ENCODE measurements at places on chromosomes 13 and 19.

GRCh38 chr13:75369981-75370380 lies 112.0 kb downstream of the TBC1D4 start:
- no peak for DNase-seq

- DNase-seq, result no peak
Measured at GRCh38 chr13:99000137-99000536, 22.3 kb upstream of the DOCK9 start.

DNA sequence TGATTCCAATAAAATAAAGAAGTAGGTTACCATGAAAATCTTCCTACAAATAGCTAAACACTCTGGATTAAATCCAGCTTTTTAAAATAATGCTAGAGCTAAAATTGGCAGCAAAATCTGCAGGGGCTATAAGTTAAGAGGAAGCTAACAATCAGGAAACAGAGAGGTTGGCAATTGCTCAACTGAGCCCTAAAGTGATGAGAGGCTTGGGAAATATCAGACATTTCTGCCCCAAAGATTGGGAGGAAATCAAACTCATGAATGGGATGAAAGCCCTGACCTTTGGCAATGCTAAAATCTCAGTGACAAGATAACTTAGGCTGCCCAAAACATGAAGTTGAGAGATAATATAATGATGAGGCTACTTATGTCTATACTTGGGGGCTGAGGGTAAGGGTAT lies 1437.9 kb downstream of the EFNB2 start:
- DNase-seq, result no peak

GRCh38 chr13:46387064-46387851 lies at the start of gene RUBCNL:
Gene RUBCNL (minus strand): TSS chr13:46387252. CDS start chr13:46372475, 14,777 bp downstream.
- DNase-seq, result peak; percentile 54

DNA sequence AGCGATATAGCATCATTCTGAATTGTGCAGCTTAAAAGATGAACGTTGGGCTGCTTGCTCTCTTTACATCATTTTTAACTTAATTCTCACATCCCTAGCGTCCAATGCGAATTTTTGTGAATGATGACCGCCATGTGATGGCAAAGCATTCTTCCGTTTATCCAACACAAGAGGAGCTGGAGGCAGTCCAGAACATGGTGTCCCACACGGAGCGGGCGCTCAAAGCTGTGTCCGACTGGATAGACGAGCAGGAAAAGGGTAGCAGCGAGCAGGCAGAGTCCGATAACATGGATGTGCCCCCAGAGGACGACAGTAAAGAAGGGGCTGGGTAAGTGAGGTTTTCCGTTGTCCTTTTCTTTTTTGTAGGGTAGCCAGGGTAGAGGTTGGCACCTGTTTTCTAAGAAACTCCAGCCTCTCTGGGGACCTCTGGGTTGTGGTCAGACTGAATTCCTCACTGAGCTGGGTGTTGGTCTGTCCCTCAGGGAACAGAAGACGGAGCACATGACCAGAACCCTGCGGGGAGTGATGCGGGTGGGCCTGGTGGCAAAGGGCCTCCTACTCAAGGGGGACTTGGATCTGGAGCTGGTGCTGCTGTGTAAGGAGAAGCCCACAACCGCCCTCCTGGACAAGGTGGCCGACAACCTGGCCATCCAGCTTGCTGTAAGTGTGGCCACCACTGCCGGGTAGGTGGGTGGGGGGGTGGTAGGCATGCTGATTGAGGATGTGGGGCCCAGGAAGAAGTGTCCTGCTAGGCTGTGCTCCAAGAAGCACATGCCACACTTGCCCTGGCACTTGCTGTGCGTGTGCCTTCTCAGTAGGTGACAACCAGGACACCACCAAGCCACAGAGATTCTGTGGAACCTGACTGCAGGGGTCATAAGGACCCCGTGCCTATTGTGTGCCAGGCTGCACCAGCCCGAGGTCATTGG lies 17.0 kb downstream of the ILF3 start:
- DNase-seq, result no peak

DNA sequence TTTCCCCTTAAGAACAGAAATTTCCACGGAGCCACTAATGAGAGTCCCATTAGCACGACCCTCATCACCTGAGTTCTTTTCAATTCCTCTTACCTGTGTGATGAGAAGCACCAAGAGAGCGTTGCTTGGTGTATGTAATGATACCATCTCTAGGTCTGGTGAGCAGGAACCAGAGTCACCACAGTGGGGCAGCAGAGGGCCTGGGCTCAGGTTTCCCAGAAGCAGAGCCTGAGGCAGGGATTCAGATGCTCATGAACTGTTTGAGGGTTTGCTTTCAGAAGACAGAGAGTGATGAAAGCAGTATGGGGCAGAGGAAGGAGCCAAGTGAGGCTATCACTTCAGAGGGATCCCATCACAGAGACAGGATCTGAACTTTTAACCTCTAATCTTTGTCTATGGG lies 3.1 kb upstream of the PTPRH start:
- no peak for DNase-seq

GRCh38 chr13:113625965-113626721 lies 31.9 kb downstream of the ATP4B start:
- peak; percentile 62 for DNase-seq

DNA sequence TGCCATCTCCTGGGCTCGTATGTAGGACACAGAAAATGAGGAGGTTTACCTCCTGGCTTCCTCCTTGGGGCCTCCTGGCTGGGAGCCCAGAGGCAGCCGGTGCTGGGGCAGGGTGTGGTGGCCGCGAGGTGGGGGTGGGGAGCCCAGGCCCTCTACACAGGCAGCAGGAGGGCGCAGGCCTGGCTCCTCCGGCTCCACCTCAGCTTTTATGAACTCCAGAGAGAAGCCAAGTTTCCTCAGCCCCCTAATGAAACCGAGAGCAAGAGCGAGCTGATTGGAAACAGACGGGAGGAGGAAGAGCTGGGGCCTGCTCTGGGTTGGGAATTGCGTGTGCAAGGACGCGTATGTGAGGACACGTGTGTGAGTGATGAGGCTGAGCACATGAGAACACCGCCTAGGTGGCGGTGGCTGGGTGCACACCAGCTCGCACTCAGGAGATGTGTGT lies 23.1 kb downstream of the LYL1 start:
- peak; percentile 91 for DNase-seq

GRCh38 chr19:50358483-50359327 lies 6.7 kb downstream of the NAPSA start:
- DNase-seq, result peak; percentile 56

- DNase-seq, result no peak
Measured at GRCh38 chr19:15469513-15470297, 5.4 kb upstream of the RASAL3 start.

- DNase-seq, result no peak
Measured at GRCh38 chr19:50906217-50906616, 5.0 kb downstream of the KLK4 start.

GRCh38 chr13:39490136-39490535 lies 112.9 kb downstream of the LHFPL6 start:
- no peak for DNase-seq

- DNase-seq, result no peak
Measured at GRCh38 chr13:92512852-92513251, 713.8 kb upstream of the GPC6 start.

GRCh38 chr19:8608941-8609278 lies 1.6 kb downstream of the ADAMTS10 start:
- no peak for DNase-seq

DNA sequence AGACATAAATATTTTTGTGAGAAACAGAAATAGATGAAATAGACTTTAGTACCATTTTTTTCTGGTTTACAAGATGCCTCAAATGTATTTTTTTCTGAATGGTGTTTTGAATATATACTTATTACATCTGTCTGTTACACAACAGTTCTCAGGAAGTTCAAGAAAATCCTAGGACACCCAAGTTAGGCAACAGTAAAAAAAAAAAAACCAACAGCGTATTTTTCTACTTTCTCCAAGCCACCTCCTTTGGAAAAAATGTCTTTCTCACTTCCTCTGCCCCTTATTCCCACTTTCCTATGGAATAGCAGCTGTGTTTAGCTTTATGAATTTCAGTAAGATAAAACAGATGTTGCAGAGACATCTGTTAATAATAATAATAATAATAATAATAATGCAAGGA lies 489.6 kb upstream of the KLF12 start:
- peak; percentile 3 for DNase-seq

DNA sequence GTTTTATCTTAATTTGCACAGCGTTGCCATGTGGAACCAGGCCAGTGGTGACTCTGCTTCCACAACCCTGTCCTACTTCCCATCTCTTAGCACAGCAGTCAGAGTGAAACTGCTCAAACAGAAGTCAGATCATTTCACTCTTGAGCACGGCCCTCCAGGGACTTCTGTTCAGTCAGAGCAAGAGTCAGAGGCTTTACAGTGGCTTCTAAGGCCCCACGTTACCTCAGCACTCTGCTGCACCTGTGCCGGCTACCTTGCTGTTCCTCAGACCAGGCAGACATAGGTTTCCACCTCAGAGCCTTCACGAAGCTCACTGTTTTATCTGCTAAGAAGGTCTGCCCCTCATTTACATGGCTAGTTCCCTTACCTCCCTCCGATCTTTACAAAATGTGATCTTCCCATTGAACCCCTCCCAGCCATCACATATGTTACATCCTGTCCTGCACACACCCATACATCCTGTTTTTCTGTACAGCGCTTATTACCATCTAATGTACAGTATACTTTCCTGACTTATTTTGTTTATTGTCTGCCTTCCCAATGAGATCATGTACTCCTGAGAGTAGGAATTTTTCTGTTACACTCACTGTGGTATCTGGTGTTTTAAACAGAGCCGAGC lies 41.6 kb downstream of the TM9SF2 start:
- DNase-seq, result no peak

DNA sequence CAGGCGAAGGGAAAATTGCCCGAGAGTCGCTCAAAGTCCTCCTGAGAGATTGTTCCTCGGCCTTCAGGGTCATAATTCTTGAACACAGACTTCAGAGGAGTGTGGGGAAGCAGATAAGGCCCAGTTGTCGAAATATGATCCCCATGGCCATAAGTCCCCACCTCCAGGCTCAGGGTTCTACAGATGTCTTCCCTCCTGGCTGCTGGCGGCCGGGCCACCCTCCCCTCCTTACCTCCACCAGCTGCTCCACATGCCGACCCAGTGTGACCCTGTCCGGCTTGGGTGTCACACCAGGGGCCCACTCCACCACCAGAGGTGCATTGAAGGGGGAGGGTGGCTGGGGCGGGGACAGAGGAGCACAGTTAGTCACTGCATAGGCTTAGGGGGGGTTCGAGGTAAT lies 10.1 kb downstream of the FAM98C start:
- no peak for DNase-seq

- no peak for DNase-seq
Measured at GRCh38 chr19:1268226-1269064, 687 bp upstream of the CIRBP start.

- DNase-seq, result no peak
Measured at GRCh38 chr19:1884291-1884718, 991 bp downstream of the ABHD17A start.

GRCh38 chr13:110300090-110300815 lies 6.7 kb downstream of the COL4A1 start:
- no peak for DNase-seq

GRCh38 chr19:35249848-35250711 lies 1.3 kb downstream of the LSR start:
- no peak for DNase-seq

- DNase-seq, result no peak
Measured at GRCh38 chr13:110835721-110836604, 78.9 kb downstream of the ANKRD10 start.

- DNase-seq, result no peak
Measured at GRCh38 chr13:86567119-86567518, 767.9 kb upstream of the SLITRK6 start.

- DNase-seq, result no peak
Measured at GRCh38 chr13:52815330-52815729, 33.1 kb downstream of the PCDH8 start.

All from fibroblast of skin of right biceps (primary cell).